ENCODE measurements at places on chromosomes 3 and 15.

- DNase-seq = no peak
These were observed 16.1 kb downstream of the ALDH1A3 start for GRCh38 chr15:100895721-100896120.

GRCh38 chr3:108001457-108001856, 89.4 kb downstream of the CD47 start:
- no peak for DNase-seq

DNA sequence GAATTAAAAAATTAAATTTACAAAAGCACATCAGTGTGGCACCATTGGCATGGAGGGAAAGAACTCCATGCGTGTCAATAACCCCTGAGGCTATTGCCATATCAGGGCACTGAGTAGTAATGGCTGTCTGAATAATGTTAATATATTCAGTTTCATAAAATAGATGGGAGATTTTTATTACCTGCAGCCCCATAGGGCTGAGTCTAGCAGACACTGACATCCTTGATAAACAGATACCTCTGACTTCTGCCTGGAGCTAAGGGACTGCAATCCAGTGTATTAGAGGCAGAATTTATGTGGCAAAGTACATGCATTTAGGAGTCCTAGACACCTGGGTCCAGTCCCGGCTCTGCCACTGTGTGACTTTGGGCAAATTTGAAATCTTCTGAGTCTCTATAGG, 38.8 kb upstream of the SV2B start:
- DNase-seq = no peak

DNA sequence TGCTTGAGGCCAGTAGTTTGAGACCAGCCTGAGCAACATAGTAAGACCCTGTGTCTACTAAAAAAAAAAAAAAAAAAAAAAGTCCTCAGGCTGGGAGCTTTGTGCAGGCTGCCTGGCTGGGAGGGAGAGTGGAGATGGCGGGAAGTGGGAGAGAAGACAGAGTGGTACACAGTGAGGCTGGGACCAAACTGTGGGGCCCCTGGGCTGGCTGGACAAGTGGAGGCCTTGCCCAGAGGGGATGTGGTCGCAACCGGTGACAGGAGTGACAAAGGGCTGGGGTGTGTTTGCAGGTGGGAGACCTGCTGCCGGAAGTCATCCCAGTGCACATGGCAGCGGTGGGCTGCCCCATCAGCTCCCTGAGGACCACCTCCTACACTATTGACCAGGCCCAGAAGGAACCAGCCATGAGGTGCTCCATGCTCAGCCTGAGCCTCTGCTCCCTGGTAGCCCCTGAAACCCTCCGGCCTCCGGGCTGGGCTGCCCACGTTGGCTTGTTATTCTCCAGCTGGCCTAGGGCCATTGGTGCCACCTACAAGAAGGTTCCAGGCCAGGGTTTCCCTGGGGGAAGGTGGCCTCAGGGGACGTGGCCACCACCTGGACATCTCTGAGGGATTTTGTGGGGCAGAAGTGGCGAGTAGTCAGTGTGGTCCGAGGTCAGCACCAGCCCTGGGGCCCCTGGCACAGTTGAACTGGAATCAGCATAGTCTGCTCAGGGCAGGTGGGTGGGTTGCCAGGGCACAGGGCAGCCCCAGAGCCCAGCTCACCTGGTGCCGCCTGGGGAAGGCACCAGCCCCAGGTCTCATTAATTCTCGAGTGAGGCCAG, 22.7 kb downstream of the ACAA1 start:
- no peak for DNase-seq

- peak; percentile 60 for DNase-seq
These were observed 734 bp downstream of the TBL1XR1 start for GRCh38 chr3:177196456-177197040.

- peak; percentile 39 for DNase-seq
These were observed 68.3 kb upstream of the SLC12A8 start for GRCh38 chr3:125280668-125281361.

GRCh38 chr3:10928407-10928960, 64.1 kb upstream of the SLC6A1 start:
- no peak for DNase-seq

DNA sequence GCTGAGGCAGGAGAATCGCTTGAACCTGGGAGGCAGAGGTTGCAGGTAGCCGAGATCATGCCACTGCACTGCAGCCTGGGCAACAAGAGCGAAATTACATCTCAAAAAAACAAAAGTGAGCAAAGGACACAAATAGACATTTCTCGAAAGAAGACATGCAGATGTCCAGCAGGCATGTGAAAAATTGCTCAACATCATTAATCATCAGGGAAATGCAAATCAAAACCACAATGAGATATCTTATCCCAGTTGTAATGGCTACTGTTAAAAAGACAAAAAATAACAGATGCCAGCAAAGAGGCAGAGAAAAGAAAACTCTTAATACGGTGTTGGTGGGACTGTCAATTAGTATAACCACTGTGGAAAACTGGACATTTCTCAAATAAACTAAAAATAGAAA, 20.9 kb downstream of the ASB7 start:
- no peak for DNase-seq
